ENCODE measurements at places on chromosomes 11 and 22.
A peak's percentile ranks its signal among the peaks of the same experiment; 100 is the strongest.

- no peak for DNase-seq
These were observed 6.8 kb downstream of the NAA40 start for GRCh38 chr11:63945477-63946163.

GRCh38 chr11:27381238-27381666 is 18.2 kb upstream of the CCDC34 start:
- DNase-seq: no peak

GRCh38 chr22:33897448-33897835 is 22.8 kb downstream of the LARGE1 start:
- DNase-seq: peak; percentile 13

DNA sequence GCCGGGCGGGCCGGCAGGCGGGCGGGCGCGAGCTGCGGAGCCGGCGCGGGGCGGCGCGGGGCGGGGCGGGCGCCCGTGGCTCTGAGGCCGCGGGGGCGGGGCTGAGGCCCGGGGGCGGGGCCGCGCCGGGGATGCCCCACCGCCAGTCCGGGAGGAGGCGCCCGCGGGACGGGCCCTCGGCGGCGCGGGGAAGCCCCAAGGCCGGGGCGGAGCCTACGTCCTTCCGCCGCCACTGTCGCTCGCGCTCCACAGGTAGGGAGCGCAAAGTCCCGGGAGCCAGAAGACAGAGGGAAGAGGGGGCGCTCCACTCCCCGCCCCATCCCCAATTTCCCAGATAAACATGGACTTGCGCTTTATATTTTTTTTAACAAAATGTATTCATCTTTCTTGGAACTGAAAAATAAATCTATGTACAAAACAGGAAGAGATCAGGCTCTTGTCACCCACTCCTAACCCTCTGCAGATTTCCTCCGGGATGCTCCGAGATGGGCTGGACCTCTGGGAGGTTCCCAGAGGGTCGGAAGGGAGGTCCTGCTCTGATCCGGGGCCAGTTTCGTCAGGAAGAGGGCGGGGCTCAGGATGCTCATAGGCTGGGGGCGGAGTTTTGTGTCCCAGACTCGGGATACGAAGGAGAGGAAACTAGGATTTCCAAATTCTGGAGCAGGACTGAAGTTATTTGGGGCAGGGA is at the start of gene MAP4K2:
TSS of gene MAP4K2 (minus strand) at position 57 of the 688 bp plus-strand sequence. CDS start 65 bp downstream, outside the sequence.
- DNase-seq: peak; percentile 12

DNA sequence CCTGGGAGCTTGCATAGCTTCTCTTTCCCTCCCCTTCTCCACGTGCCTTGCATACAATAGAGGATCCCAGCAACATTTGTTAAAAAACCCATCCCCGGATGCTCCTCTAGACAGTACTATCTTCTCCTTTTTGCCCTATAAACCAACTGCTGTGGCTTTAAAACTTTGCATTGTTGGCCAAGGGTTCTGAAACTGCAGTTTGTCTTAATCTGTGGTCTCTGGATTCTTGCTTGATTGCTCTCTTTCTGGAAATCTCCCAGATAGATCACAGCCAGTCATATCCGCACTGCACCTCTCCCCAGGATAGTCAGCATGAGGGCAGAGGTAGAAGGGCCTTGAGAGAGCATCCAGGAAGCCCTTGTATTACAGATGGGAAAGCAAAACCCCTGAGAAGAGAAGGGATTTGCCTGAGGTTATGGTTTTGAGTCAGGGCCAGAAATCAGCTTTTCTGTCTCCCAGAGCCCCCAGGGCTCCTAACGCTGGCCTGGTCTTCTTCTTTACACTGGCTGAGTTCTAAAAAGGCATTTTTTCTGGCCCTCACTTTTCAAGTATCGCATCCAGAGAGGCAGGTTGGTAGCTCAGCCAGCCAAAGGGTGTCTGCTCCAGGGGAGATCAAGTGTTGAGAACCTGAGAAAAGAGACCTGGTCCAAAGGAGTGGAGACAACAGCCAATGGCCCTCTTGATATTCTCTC is 70.6 kb downstream of the ADM start:
- DNase-seq: no peak

GRCh38 chr22:44890416-44891292 is 119.2 kb downstream of the PHF21B start:
- DNase-seq: no peak

- DNase-seq: no peak
These were observed 16.0 kb downstream of the RRP8 start for GRCh38 chr11:6587360-6587953.

DNA sequence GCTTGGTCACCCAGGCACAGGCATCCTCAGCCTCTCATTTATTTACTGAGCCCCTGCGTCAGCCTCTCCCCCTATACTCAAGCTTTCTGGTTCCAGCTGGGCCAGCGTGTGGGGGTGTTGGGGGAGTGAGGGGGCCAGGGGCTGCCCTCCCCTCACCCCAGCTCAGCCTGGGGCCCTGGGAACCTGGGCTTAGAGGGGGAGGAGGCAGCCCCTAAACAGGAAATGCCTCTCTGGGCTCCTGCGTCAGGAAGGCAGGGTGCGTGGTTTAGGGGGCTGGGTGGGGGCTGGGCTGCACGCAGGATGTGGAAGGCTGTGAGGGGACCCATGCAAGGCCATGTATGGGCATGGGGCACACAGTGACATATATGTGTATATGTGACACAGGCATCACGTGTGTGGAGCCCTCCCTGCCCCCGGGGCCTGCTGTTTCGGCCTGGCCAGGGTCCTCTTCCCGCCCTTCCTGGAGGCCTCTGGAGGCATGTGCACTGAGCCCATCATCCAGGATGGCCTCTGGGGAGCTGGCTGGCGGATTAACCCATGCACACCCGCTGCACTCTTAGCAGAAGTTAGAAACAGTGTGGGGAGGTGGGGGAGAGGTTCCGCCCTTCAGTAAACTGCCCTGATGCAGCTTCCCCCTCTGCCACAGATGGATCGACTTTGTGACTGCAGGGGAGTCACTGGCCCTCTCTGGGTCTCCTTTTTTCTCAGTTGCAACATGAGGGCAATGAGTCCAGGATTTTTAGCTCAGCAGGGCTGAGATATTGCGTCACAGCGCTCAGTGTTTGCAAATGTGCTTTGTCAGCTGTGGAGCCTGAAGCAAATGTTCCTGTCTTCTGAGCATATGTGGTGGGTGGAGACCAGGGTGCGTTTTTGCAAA is 1.1 kb upstream of the CD248 start:
- DNase-seq: no peak

GRCh38 chr11:57179681-57180080 is 2.1 kb upstream of the LRRC55 start:
- DNase-seq: no peak

DNA sequence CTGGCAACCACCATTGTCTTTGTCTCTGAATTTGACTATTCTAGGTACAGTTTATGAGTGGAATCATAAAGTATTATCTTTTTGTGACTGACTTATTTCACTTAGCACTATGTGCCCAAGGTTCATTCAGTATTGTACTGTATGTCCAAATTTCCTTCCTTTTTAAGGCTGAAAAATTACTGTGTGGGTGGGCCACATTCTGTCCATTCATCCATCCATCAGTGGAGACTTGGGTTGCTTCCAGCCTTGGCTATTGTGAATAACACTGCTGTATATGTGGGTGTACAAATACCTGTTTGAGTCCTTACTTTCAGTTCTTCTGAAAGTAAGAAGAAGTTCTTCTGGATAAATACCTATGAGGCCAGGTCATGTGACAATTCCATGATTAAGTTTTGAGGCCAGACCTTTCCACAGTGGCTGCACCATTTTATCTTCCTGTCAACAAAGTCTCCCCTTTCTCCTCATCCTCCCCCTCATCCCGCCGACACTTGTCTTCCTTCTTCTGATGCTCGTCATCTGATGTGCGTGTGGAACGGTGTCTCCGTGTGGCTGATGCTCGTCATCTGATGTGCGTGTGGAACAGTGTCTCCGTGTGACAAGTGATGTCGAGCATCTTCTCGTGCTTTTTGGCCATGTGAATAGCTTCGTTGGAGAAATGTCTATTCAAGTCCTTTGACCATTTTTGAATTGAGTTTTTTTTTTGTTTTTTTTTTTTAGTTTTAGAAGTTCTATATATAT is 49.5 kb downstream of the SBF1 start:
- no peak for DNase-seq

DNA sequence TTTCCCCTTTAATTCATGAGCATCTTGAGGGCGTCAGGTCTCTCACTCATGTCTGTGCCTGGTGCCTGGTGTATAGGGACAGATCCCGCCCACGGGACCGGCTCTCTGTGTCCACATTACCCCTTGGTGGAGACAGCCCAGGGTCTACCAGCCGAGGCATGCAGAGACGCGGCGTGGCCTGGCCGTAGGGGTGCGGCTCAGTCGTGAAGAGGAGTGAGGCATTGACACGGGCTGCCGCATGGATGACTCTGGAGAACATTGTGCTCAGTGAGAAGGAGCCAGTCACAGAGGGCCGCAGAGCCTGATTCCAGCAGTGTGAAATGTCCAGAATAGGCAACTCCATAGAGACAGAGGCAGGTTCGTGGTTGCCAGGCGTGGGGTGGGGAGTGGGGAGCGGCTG is 209.8 kb downstream of the TBC1D22A start:
- no peak for DNase-seq

Data from NCI-H1436 treated with DMSO at 0.1 percent for 48 hours (cell line).